ENCODE measurements at places on chromosomes 4 and X.

DNA sequence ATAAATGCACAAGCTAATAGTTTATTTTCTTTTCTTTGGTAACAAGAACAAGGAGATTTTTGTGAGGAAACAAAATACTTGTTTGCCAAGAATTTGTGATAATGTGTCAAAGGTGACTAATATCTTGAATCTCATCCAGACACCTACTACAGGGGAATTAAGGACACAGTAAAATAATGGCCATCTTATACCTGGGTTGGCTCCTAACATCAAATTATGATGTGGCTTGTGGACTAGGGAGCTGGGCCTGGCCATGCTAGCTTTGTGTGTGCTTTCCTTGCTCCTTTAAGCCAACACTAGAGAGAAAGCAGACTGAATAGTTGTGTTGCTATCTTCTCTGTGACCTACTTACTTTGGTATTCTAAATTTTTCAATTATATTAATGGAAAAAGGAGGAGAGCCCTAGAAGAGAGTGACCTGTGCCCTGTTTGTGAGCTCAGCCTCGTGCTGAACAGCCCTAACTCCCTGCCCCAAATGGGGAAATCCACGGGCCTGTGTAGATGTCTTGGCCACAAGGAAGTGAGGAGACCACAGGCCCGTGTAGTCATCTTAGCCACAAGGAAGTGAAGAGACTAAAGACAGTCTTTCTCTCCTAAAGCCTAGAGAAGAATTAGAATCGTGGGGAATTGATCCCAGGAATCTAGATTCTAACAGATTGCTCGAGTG lies 23.3 kb downstream of the ARHGAP24 start:
- H3K4me1 ChIP-seq, result no peaks in the 10 kb centered on the region
- no peak for DNase-seq
- H3K4me3 ChIP-seq, result no peak overlapping the region
- no peak overlapping the region for H3K27ac ChIP-seq
- H3K36me3 ChIP-seq, result no peaks in the 10 kb centered on the region

DNA sequence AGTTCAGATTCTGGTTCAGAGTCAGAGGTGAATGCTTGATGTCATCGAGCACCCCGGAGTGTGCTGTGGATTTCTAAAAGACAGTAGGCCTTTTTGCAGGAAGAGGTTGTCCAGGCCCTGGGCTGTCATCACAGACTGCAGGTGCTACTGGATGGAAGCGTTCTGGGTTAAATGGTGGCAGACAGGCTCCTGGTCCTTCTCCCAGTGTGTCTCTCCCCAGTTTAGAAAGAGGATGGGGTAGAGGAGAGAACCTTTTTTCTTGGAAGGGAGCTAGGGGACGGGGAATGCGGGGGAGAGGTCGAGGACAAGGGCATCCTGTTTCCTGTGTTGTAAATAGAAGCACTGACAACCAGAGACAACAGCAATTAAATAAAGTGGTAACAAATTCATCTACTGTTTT lies 102.3 kb upstream of the NUDT6 start:
- peaks cover 10% of the 10 kb centered on the region for H3K36me3 ChIP-seq
- no peaks in the 10 kb centered on the region for H3K27me3 ChIP-seq
- H3K4me1 ChIP-seq, result no peaks in the 10 kb centered on the region
- DNase-seq, result no peak

- H3K4me3 ChIP-seq, result no peak overlapping the region
- H3K27me3 ChIP-seq, result no peaks in the 10 kb centered on the region
- H3K36me3 ChIP-seq, result no peaks in the 10 kb centered on the region
These were observed 45.7 kb downstream of the ARHGAP10 start for GRCh38 chr4:147777456-147778091.

GRCh38 chrX:152601848-152602616 lies 35.7 kb upstream of the GABRQ start:
- no peak overlapping the region for H3K4me3 ChIP-seq
- no peak overlapping the region for H3K27ac ChIP-seq
- no peaks in the 10 kb centered on the region for H3K27me3 ChIP-seq
- no peak for DNase-seq
- no peaks in the 10 kb centered on the region for H3K36me3 ChIP-seq

GRCh38 chrX:144722307-144722706 lies 525.0 kb upstream of the SPANXN1 start:
- H3K4me3 ChIP-seq, result no peak overlapping the region
- no peaks in the 10 kb centered on the region for H3K36me3 ChIP-seq
- no peak for DNase-seq
- H3K27me3 ChIP-seq, result no peaks in the 10 kb centered on the region

DNA sequence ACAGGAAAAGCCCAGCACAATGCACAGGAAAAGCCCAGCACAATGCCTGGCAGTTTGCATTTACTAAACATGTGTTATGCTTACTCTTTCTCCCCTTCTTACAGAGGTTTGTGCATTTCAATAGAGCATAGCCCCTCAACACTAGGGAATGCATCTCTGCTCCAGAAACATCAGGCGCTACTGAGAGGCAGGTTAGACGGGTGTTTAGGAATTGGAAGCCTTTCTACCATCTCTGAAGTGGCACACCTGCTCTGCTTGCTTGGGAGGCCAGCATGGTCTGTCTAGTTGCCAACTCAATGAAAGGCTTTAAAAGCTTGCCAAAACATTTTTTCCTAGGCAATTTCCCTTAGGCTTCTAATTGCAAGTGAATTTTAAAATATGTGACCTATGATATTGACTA lies 55.7 kb downstream of the GRID2 start:
- no peak overlapping the region for H3K27ac ChIP-seq
- no peak for DNase-seq
- H3K27me3 ChIP-seq, result no peaks in the 10 kb centered on the region

GRCh38 chr4:13968723-13969122 lies 341.2 kb upstream of the BOD1L1 start:
- no peaks in the 10 kb centered on the region for H3K27me3 ChIP-seq
- no peaks in the 10 kb centered on the region for H3K4me1 ChIP-seq
- H3K4me3 ChIP-seq, result no peak overlapping the region
- no peak overlapping the region for H3K27ac ChIP-seq
- no peaks in the 10 kb centered on the region for H3K36me3 ChIP-seq
- no peak for DNase-seq

GRCh38 chrX:32576885-32577284 lies 634.5 kb downstream of the DMD start:
- no peak overlapping the region for H3K4me3 ChIP-seq
- no peak for DNase-seq
- no peaks in the 10 kb centered on the region for H3K4me1 ChIP-seq
- H3K36me3 ChIP-seq, result no peaks in the 10 kb centered on the region

- no peak overlapping the region for H3K4me3 ChIP-seq
- no peaks in the 10 kb centered on the region for H3K27me3 ChIP-seq
- no peaks in the 10 kb centered on the region for H3K36me3 ChIP-seq
- H3K27ac ChIP-seq, result no peak overlapping the region
- no peaks in the 10 kb centered on the region for H3K4me1 ChIP-seq
These were observed 77.1 kb upstream of the NDST4 start for GRCh38 chr4:115190529-115190928.

DNA sequence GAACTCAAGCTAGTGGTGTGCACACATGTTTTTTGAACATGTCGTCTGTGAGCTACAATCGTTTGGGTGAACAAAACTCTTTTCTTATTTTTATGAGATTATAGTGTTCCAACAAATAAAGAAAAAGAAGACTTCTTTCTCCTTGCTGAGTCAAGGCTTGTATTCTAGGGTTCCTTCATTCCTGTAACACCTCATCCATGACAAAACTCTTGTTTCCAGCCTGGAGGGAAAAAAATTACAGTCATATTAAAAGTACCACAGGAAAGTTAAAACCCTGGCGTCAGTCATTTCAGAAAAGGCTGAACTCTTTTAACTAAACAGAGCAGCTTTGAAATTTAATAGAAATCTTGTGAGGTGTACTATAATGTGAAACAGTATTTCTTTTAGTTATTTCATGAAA lies 79.2 kb upstream of the BOD1L1 start:
- H3K27me3 ChIP-seq, result no peaks in the 10 kb centered on the region
- H3K4me1 ChIP-seq, result no peaks in the 10 kb centered on the region
- DNase-seq, result no peak
- H3K36me3 ChIP-seq, result no peaks in the 10 kb centered on the region
- H3K27ac ChIP-seq, result no peak overlapping the region

DNA sequence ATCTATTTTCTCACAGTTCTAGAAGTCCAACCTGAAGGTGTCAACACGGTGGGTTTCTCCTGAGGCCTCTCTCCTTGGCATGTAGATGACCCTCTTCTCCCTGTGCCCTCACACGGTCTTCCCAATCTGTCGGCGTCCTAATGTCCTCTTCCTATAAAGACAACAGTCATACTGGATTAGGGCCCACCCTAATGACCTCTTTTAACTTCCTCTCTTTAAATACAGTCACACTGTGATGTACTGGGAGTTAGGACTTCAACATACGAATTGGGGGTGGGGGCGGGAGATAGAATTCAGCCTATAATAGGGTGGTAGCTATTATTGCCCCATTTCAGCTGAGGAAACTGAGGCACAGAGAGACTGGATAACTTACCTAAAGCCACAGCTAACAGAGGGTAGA lies 70.2 kb downstream of the SMIM20 start:
- H3K27me3 ChIP-seq, result no peaks in the 10 kb centered on the region
- no peak for DNase-seq

- H3K4me3 ChIP-seq, result no peak within 1 kb of the TSS
- H3K27ac ChIP-seq, result no peak within 1 kb of the TSS
- DNase-seq, result no peak
- H3K27me3 ChIP-seq, result no peaks in the 10 kb centered on the region
These were observed at the start of gene APELA for GRCh38 chr4:164876700-164877324. APELA (plus strand) TSS chr4:164877178; CDS start chr4:164877332, 154 bp downstream.

DNA sequence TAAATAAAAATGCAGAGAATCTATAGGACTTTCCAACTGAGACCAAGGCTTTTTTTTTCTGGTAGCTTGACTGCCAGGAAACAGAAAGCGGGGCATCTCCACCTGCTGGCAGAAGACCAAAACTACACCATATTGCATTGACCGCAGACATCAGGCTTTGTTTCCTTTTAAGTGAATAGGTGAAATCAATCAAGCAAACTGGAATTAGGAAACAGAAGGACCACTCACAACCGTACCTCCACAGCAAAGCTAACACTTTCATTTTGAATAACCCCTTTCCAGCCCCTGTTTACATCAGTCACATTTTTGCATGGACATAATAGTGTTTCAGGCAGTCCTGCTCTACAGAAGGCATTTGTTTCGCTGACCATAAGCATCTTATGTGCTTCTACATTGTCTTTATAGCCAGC lies 218.2 kb downstream of the IDS start:
- no peaks in the 10 kb centered on the region for H3K36me3 ChIP-seq
- no peaks in the 10 kb centered on the region for H3K4me1 ChIP-seq
- H3K27me3 ChIP-seq, result no peaks in the 10 kb centered on the region
- no peak overlapping the region for H3K4me3 ChIP-seq

DNA sequence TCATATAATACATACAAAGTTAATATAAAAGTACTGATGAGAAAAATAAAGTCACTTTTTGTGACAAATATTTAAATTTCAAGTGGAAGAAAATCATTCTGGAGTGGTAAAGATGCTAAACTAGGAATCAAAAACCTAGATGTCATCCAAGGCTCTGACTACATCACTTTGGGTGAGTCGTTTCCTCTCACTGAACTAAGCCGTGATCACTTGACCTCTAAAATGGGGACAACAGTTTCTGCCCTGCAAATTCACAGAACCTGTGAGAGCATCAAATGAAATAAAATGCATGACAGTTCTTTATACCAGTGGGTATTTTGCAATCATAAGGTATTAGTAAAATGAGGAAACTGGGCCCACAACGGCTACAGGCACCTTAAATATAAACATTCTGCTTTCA lies 63.8 kb downstream of the PRDM5 start:
- DNase-seq, result no peak
- H3K27ac ChIP-seq, result no peak overlapping the region
- H3K36me3 ChIP-seq, result no peaks in the 10 kb centered on the region
- no peak overlapping the region for H3K4me3 ChIP-seq

DNA sequence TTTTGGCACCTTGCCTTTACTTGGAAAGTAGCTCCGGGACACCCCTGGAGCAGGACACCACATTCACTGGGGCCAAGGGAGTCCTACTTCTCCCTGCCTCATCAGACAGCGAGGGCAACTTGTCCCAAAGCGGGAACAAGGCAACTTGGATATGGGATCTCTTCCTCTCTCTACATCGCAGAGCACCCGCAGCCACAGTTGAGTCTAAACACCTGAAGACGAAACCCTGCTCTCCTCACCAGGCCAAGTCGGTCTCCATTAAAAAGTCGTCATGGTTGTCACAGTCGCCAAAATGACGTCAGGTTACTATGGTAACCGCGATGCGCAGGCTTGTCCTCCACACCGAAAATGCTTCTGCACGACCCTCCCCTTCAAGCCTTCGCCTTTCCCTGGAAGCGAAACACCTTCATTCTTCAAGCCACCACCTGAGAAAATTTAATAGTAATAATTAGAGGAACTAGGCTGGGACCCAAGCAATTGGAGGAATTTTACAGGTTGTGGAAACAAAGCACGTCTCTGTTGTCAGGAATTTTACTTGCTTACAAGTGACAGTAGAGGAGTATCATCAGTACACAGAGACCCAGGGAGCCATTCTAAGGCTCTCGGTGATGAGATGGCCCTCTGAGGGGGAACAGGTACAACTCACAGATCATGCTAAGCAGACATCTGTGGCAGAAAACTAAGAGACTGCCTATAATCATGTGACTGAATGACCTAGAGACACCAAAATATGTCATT lies 30.5 kb upstream of the TCEAL4 start:
- H3K27me3 ChIP-seq, result peaks cover 2% of the 10 kb centered on the region
- H3K27ac ChIP-seq, result no peak overlapping the region
- no peaks in the 10 kb centered on the region for H3K36me3 ChIP-seq
- no peaks in the 10 kb centered on the region for H3K4me1 ChIP-seq
- DNase-seq, result peak; percentile 35

DNA sequence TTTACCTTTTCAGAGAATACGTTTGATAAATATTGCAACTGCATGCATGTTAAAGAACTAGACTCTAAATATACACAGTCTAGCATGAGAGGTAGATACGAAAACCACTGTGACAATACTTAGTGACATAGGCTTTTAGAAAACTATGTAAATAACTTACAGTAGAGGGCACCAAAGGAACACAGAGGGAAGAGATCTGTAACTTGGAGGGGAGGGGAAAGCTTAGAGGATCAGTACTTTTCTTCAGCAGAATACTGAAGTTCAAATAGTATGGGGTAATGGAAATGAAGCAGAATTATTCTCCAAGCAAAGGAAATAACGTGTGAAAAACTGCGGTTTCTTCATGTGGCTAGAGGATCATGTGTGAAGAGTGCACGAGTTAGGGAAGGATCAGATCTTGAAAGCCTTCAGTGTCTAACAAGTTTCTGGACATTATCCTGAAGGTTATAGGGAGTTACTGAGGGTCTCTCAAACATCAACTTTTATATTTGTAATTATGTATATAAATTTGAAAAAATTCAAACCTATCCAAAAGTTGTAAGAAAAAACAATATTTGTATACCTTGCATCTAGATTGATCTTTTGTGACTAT lies 264.3 kb downstream of the NPFFR2 start:
- no peak overlapping the region for H3K27ac ChIP-seq
- no peak for DNase-seq
- no peak overlapping the region for H3K4me3 ChIP-seq
- H3K36me3 ChIP-seq, result no peaks in the 10 kb centered on the region

- H3K27ac ChIP-seq, result peak overlapping the region; percentile 100
- H3K36me3 ChIP-seq, result no peaks in the 10 kb centered on the region
- peak; percentile 28 for DNase-seq
- H3K27me3 ChIP-seq, result no peaks in the 10 kb centered on the region
- H3K4me3 ChIP-seq, result peak overlapping the region; percentile 100
These were observed 1.2 kb downstream of the CPEB2 start for GRCh38 chr4:15003401-15003890.

Data from T-cell (primary cell).